NCI-H2081 (cell line): ENCODE measurements at places on chromosomes 6 and 20.
A peak's percentile ranks its signal among the peaks of the same experiment; 100 is the strongest.

GRCh38 chr20:59078231-59078630 lies 35.6 kb upstream of the PRELID3B start:
- no peak for DNase-seq

- no peak for DNase-seq
These were observed 175.2 kb upstream of the AFDN start for GRCh38 chr6:167651318-167652041.

DNA sequence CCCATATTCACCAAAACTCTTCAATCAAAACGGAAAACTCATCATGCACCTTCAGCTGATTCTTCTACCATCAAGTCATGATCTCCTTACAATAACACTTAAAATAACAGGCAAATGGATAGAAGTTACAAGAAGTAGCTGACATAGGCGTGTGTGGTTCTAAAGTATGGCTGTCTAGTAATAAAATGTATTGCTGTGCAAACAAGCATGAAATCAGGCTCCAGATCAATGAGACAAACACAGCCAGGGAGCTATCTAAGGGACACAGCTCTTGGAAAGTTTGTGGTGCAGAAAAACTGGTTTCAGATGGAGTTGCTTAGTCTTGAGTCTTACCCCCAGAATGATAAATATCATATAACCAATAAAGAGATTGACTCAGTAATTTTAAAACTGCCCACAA lies 434.8 kb upstream of the NOX3 start:
- DNase-seq, result no peak

- no peak for DNase-seq
These were observed 21.3 kb downstream of the STAU1 start for GRCh38 chr20:49166534-49167449.

DNA sequence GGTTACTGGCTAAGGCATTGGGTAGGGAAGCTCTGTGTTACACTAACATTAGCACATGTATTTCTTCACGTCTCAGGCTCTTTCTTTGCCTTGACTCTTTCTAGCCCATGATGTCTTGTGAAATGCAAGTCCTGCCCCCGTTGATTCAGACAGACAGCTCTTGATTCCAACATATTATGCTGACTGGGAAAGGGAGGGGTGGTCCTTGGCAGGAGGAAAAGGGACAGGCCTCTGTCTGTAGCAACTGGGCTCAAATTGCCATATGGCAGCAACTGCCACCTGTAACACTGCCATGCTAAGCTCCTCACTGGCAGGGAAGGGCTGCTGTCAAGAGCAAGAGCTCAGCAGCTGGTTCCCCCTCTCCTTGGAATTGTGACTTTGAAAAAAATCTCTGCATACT lies 5.7 kb upstream of the KCNK15 start:
- DNase-seq, result no peak

DNA sequence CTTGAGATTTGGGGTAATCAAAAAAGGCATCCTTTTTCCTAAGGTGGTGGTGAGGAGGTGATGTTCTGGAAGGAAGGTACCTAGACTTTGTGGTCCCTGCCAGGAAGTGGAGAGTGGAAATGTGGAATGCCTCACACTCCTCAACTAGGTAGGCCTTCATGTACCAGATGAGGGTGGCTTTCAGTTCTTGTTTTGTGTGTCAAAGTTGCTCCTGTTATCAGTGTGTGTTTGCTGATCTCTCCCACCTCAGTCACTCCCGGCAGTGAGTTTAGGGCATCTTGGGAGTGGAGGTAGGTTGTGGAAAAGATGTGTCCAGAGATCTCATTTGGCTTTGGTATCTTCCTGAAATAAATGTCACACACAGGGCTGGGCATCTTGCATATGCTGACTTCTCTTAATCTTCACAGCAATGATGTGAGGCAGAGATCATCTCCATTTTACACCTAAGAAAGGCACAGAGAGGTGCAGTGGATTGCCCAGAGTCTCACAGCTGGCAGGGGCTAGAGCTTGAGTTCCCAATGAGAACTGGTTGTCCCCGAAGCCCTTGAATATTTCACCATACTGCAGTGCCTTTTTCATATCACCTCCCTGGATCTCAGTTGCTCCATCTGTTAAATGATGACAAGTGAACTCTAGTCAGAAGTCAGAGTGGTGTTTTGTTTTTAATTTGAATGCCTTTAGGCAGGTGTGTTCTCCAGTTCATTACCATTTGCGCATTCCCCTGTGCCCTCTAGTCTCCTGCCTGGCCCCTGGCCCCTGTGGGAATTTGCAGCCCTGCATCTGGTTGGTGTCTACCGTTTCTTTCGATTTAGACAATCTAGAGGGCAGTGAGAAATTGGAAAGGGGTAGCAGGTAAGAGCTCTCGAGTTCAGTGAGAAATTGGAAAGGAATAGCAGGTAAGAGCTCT lies 2.9 kb downstream of the PKIG start:
- no peak for DNase-seq

DNA sequence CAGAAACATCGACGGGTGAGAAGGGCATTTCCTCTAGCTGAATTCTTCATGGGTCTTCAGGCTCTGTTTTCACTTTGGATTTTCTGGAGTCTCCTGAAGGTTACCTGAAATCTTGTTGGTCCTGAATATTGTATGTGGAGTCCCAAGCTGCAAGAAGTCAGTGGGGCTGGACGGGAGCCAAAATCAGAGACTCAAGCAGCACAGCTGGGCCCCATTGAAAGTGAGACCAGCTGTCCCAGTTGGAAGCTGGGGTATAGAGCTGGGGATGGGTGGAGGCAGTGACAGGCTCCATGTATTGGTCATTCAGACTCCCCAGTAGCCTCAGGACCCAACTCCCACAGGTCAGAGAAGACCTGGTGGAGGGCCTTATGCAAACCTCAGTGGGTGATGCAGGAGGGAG lies 111.3 kb upstream of the MLN start:
- DNase-seq, result no peak

DNA sequence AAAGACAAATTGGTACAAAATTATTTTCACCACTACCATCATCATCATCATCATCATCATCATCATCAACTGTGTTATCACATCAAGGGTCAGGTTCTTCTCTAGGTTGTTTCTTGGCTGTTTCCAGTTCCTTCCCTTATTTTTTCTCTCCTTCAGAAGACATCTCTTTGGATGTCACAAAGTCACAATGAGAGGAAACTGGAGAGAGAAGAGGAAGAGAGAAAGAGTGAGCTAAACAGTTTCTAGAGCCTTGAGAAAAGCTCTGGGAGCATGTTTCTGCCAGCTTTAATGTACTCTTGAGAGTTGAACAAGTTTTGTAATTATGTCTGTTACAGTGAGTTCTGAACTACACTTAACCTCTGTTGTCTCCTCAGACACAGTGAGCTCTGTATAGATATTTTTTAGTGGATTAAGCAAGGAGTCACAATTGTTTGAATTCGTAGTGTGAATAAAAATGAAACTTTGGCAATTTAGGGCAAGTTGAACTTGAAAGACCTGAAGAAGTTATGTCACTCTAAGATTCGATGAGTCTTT lies 123.0 kb upstream of the AKIRIN2 start:
- no peak for DNase-seq

- DNase-seq, result no peak
These were observed 1.7 kb upstream of the CST4 start for GRCh38 chr20:23690581-23690980.

GRCh38 chr20:35271073-35271882 lies 6.6 kb downstream of the MMP24OS start:
- DNase-seq, result no peak

- DNase-seq, result no peak
These were observed 138.8 kb upstream of the LAMA2 start for GRCh38 chr6:128743974-128744765.

- DNase-seq, result no peak
These were observed 24.4 kb downstream of the TMEM181 start for GRCh38 chr6:158584236-158584651.

DNA sequence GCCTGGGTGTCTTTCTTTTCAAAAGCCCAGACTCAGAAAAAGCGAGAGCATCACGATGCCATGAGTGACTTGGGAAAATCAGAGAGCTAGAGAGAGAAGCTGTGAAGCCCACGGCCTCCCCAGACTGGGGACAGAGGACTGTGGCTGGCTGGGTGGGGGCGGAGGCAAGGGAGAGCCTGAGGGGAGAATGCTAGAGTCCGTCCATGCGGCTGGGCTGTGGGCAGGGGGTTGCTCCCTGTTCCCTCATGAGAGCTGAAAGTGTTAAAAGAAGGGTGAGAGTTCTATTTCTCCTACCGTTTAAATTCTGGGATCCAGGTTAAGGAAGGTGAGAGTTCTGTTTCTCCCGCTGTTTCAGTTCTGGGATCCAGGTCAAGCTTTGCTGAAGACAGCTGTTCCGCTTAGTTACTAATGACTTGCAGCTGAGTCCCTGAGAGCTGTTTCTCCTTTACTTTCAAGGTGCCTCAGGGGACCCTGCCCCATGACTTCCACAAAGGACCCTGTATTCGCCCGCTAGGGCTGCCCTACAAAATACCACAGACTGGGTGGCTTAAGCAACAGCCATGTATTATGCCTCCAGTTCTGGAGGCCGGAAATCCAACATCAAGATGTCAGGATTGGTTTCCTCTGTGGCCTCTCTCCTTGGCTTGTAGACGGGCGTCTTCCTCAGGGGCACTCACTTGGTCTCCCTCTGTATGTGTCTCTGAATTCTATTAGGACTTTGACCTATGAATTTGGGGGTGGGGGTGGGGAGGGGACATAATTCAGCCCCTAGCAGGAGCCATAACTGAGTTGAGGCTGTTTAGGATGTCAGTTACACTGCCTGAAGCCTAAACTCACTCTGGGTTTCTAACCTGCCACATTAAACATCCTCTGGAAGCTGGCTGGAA lies 127.0 kb downstream of the PXDC1 start:
- DNase-seq, result no peak

GRCh38 chr20:41094353-41095055 lies 42.8 kb upstream of the PLCG1 start:
- no peak for DNase-seq

DNA sequence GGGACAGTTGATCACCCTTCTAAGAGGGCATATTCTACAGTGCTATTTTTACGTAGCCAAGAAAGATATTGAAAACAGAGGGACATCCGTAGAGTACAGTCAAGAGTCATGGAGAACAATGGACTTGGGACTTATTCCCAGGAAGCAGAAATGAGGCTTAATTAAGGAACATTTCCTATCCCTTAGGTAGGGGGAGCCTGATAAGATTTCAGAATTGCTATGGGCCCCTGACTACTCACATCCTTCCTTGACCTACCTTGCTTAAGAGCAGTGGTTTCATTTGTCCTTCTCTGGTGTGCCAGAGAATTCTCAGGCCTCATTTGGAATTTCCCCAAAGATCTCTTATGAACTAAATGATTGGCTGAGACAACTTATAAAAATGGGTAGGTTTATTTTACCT lies 189.5 kb upstream of the DTNBP1 start:
- DNase-seq, result no peak

DNA sequence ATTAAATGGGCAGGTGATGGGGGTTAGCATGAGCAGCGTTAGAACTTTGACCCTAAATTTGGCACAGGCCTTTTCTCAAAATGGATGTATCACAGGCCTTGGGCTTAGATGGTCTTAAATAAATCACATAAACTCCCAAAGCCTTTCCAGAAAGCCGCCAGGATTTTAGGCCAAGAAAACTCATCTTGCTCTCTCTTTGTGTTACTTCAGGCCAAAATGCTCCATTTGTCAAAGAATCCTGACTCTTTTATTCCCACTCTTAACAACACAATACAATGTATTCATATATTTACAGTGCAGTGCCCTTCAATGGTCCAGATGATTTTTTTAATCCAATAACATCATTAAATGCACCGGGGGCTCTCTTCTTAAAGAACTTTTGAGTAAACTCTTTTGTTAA lies 5.9 kb upstream of the TCP11 start:
- no peak for DNase-seq

GRCh38 chr6:148530976-148531375 lies 188.3 kb downstream of the SASH1 start:
- DNase-seq, result no peak

DNA sequence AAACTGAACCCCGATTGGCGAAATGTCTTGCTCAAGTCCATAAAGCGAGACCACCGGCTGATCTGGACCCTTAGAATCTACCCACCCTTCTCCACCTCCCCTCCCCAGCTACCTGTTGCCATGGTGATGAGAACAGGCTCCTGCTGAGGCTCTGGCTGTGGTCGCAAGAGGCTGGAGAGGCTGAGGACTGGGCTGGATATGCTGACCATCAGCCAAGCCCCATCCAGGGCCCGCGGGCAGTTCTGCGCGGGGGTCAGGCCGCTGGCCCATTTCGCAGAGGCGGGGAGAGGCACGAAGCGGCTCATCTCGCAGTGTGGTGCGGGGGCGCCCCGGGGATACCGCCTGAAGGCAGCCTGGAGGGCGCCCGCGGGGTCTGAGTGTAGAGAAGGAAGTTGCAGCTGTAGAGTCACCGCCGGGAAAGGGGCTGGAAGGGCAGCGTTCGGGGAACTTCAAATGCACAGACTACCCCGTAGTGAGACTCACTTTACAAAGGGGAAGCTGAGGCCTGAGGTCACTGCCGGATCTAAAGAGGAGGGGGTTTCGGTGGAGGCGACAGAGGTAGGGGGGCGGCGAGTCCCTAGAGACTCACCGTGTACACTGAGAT lies 671 bp downstream of the TAPBP start:
- peak; percentile 34 for DNase-seq

GRCh38 chr6:138692978-138693909 lies 80.3 kb upstream of the CCDC28A start:
- DNase-seq, result peak; percentile 77

- DNase-seq, result no peak
These were observed 21.7 kb downstream of the KIZ start for GRCh38 chr20:21147593-21147992.

DNA sequence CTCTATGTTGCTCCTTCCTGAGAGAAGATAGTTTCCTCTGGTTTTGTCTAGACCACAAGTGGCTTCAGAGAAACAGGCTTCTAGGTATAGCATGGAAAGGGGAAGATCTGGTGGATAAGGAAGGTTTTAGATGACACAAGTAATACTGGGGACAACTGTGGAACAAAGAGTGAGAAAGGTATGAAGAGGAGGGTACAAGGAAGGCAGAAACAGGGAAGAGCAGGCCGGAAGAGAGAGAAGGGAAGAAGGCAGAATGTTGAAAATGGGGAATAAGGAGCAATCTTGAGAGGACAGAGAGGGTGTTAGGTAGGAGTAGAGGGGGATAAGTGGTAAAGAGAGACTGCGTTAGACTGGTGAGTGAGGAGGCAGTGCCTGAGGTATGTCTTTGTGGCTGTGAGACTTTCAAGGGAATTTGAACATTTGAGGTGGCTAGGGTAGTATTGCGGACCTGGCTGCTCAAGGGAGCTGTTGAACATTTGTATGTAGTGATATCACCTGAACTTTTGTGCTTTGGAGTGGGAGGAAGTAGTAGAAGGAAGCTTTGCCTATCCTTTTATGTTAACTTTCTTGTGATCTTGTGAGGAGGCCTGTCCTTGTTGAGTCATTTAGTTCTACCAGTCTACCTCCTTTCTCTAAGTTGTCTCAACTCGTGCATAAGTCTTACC lies 69.5 kb downstream of the FOXO3 start:
- no peak for DNase-seq
